ENCODE measurements at places on chromosomes 7 and 10.

GRCh38 chr10:48243487-48243886, 31.0 kb downstream of the FRMPD2 start:
- DNase-seq = no peak

- DNase-seq = no peak
Measured at GRCh38 chr10:74417397-74417796, 266.4 kb downstream of the ADK start.

- DNase-seq = no peak
Measured at GRCh38 chr10:104029521-104029860, 56.2 kb downstream of the COL17A1 start.

DNA sequence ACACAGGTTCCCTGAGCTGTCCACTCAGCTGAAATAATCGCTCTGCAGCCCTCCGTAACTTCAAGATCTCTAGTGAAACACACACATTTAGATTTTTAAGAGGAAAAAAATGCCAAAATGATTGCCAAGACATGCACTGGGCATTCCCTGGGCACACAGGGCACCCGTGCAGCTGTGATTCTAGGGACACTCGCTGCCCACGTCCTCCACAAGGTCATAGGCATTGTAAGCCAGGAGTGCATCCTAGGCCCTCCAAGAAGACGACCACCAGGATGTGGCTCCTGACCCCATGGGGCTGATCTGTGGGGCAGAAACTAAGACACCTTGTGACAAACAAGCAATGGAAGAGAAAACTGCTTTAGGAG, 563.3 kb downstream of the PTPRN2 start:
- no peak for DNase-seq

- DNase-seq = no peak
Measured at GRCh38 chr10:70053841-70054288, 1.2 kb downstream of the MACROH2A2 start.

GRCh38 chr7:100476903-100477870, 1.8 kb downstream of the TSC22D4 start:
- DNase-seq = no peak

DNA sequence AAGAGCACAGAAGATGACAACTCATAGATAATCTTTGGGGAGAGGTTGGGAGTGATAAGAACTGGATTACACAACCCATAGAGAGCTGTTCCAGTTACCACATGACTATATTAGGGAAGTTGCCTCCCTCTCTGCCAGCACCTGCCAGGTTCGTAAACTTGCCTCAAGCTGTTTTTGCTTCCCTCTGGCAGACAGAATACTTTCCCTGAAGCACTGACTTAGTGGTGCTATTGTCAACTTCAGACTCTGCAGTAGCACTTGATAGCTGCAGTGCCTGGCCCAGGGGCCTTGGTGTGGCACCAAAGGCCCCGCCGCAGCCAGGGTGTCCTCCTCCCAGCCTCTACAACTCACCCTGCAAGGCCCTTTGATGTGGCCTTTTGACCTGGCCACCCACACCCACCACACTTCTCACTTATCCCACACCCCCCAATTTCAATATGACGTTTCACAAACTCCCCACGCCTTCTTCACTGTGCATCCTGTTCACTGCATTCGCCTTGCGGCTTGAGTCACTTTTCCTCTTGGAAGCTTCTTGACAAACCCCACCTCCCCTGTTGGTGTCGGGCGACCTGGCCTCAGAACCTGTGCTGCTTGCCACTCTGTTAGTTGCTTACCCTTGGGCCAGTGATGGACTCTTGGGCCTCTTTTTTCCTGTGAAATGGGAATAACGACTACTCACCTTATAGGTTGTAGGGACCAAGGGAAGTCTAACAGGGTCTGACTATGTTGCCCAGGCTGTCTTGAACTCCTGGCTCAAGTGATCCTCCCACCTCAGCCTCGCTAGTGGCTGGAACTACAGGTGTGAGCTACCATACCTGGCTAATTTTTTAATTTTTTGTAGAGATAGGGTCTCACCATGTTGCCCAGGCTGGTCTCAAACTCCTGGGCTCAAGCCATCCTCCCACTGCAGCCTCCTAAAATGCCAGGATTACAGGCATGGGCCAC, 50.2 kb upstream of the PODXL start:
- DNase-seq = no peak

GRCh38 chr7:158022601-158023000, 565.0 kb downstream of the PTPRN2 start:
- no peak for DNase-seq

GRCh38 chr7:2471396-2471795, 4.8 kb downstream of the GRIFIN start:
- DNase-seq = no peak

GRCh38 chr10:80144067-80144695, 11.7 kb downstream of the PLAC9 start:
- DNase-seq = no peak

DNA sequence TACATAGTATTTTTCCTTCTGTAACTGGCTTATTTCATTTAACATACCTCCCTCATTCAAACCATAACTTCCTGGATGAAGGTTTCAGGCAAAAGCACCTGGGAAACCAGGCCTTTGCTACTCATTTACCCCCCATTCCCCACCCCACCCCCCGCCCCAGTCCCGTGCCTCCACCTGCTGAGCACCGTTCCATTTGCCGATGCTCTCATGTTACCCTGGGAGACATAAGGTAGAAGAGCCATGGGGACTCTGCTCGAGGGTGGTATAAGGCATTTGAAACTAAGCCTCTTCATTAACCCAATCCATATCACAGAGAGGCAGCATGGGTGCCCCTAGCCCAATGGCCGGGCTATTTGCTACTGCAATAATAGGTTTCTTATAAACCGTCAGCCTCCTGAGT, 22.2 kb upstream of the MCM10 start:
- no peak for DNase-seq

DNA sequence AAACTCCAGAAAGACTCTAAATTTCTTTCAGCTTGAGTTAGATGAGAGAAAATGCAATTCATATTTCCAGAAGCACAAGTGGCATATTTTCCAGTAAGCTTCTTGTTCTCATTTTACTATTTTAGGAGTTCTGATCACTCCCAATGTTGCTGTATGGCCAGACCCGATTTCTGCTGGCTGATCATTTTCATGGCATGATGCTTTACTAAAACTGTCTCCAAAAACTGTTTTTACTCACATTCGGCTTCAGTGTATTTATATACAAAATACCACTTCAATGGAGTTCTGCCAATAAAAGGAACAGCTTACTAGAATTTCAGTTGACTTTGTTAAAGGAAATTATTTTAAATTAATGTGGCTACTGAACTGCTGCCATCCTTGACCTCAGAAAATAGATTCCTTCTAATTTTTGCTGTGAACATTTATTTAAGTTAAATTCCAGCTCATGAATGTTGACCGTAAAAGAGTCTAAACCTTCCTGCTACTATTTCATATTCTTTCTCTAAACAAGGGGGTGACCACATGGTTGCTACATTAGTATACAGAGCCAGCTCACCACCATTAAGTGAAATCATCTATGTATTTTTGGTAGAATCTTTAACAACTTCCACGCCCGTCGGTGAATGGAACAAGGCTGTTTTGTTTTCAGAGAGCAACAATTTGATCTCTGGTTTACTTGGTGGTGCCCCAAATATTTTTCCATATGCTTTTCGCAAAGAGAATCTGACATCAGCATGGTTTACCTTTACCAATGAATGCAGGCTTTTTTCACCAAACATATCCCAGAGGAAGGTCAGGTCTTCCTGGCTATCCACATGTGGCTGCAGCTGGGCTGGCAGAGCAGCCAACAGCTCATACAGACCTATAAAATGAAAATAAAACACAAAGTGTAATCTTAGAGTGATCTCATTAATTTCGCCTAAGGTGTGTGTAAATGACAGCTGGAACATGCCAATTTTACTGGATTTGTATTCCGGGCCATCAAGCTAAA, 101.2 kb downstream of the MPP7 start:
- no peak for DNase-seq

DNA sequence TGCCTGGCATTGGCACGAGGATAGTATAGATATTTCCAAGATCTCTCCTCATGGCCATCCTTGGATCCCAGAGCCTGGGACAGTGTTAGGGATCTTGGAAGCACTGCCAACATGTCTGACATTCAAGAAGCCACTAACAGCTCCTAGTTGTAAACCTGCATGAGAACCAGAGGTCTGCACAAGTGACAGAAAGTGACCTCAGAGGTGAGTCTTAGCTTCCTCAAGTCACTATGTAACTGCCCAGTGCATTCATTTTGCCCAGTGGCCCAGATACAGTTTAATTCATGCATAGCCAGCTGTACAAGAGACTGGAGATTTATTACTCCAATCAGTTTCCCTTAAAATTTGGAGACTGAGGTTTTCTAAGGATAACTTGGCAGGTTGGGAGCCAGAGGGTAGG, 16.7 kb downstream of the SUGCT start:
- no peak for DNase-seq

DNA sequence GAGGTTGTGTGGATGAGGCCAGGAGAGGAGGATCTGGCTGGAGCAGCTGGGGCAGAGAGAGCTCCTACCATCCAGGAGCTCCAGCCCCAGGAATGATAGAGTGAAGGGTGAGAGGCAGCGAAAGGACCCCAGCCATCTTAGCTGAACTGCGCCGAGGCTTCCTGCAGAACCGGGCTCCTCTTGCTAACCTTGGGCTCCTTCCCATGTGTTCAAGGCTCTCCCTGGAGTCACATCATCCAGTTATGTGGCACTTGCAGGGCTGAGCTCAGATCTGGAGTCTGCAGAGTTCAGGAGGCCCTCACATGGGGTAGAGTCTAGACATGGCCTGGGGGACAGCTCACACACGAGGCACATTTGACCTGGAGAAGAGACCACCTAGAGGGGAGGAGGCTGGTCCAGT, 225.0 kb upstream of the ZNF32 start:
- no peak for DNase-seq

- DNase-seq = no peak
Measured at GRCh38 chr10:114408112-114408967, 4.0 kb upstream of the AFAP1L2 start.

DNA sequence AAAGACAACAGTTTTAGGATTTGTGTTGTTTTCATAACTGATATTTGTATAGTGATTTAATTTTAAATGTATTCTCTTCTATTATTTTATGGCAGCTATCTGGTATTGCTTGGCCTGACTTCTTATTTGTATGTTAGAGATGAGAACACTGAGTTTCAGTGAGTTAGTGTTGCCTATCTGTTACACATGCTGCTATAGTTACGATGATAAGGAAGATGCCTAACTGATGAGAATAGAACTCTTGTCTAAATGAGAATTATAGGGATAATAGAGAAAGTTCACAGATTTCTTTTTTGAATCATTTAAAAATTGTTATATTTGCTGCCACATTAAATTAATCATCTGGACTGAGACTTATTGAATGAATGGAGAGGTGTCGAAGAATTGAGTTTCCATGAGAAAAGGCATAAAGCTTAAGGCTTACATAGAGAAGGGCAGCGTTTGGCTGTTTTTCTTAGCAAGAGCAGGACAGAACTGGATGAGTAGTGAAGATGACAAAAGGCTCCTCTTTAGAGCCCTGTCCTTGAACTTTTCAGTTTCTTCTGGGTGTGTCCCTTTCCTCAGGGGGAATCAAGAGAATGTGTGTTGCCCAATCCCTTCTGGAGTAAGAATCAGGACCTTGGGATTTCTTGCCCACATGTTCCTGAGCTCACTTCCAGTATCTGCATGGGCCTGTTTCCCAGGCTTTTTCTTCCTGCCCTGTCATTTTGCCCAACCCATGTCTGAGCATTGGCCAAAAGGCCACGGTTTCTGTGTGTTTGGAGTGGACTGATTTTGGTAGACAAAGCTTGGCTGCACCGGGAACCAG, 195.6 kb upstream of the CSTF2T start:
- DNase-seq = no peak

DNA sequence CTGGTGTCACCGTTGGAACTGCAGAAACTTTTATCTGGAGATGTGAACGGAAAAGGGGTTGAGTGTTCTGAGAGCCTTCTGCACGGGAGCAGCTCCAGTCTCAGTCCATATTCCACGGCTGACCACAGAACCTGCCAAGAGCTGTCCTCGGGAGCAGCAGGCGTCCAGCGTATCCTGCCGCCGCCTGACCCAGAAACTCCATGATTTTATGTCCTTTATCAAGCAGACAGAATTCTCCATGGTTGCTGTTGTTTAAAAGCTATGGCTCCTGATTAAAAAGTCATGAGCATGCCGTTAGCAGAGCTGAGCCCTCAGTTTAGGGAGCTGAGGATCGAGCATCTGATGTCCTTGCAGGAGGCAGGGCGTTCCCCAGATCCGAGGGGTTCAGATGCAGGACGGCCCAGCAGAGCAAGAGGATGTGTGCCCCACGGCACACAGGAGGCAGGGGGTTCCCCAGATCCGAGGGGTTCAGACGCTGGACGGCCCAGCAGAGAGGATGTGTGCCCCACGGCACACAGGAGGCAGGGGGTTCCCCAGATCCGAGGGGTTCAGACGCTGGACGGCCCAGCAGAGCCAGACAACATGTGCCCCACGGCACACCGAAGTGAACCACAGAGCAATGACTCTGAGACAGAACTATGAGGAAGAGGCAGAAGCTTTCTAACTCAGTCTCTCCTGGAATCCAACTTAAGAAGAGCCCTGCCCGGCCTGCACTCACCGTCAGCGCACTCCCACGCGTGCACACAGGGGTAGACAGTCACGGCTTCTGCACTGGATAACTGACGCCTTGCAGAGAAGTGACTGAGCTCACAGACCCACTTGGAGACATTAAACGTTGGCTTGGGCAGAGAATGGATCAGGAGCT, 96.4 kb downstream of the WDR37 start:
- no peak for DNase-seq

DNA sequence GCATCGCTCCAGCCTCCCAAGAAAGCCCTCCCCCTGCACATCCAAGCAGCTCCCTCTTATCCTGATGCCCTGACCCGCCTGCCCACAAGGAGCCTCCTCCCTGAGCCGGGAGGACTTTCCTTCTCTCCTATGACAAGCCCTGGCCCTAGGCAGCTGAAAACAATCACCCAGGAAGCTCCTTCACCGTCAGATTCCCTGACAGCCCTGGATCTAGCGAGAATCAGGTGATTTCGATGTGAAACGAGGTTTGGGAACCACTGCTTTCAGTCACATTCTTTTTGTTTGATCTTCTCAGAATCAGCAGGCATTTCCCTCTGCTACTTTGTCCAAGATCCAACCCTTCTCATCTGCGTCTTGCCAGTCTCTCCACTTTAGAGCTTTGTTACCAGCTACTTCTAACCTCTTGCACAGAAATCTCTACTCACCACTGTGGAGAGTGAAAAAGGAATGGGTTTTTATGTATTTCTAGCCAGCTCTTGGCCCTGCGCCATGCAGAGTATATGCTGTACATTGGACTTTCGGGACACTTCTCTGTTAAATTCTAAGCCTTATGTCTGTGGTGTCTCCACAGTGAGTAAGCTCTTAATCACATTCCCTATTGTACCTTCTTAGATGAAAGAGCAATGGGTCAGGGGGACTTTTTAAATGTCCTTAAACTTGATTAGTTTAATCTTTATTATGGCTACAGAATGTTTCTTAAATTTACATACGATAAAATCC, 253.2 kb upstream of the C7orf33 start:
- DNase-seq = no peak
